AG04449 (cell line): ENCODE measurements at places on chromosomes 16 and 17.
A peak's percentile ranks its signal among the peaks of the same experiment; 100 is the strongest.

- DNase-seq = no peak
Measured at GRCh38 chr16:84716740-84717139, 16.9 kb downstream of the USP10 start.

DNA sequence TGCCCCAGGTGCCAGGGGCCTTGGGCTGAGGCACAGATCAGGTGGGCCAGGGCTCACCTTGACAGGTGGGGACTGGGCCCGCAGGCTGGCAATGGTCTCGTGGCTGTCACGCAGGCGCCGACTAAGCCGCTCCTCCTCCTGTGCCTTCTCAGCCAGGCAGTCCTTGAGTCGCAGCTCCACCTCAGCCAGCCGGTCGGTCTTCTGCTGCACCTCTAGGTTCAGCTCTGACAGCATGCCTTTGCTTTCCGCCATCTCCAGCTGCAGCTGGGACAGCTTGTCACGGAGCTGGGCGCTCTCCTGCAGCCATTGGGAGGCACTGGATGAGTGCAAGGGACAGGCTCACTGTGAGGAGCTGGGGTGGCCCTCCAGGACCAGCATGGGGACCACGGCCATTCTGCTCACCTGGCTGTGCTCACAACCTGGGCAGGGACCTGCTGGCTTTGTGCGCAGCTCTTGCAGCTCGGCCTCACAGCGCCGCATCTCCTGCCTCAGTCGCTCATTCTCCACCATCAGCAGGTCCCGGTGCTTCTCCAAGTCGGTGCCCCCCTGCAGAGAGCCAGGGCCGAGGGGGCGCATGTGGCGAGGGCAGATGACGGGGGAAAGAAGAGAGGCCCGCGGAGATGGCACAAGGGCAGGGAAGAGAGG is 31.0 kb downstream of the KIFC3 start:
- DNase-seq = no peak

DNA sequence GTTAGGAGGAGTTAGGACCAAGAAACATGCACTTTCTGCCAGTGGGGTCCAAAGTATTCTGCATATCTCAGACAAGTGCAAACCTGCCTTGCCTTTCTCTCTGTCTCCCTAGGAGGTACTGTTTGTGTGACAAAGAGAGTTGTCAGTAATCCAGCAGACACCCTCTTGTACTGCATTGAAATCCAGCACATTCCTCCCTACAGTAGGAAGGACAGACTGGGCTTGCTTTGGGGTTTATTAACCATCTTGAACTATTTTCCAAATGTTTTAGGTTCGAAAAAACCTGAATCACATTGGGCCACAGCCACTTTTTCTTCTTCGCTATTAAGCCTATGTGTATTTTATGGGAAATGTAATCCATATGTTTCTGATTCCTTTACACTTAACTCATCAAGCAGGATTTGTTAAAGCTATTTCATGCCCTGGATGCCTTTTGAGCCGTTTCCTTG is 204.2 kb upstream of the KCNJ16 start:
- peak; percentile 70 for DNase-seq

GRCh38 chr17:59807892-59808509 is 84.7 kb downstream of the TUBD1 start:
- DNase-seq = no peak

- DNase-seq = no peak
Measured at GRCh38 chr17:30580916-30581315, 103.7 kb downstream of the GOSR1 start.

- peak; percentile 64 for DNase-seq
Measured at GRCh38 chr17:76515274-76515949, 14.2 kb upstream of the RHBDF2 start.

- DNase-seq = no peak
Measured at GRCh38 chr17:60311936-60312335, 80.0 kb downstream of the USP32 start.

DNA sequence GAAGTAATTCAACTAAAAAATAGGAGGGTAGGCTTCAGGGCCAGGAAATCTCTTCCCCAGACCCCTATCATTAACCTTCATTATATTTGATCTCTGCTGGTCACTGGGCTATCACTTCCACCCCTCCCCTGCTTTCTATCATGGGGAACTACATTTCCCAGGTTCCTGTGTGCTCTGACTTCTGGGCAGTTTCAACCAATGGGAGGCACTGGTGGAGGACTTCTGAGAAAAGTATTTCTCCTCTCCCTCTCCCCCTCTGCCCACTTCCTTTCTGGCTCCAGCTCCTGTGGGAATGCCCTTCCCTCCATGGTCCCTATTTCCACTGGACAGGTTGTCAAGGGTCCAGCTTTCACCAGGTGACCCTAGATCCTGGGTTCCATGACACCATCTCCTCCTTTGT is 364.4 kb downstream of the C16orf95 start:
- DNase-seq = no peak

DNA sequence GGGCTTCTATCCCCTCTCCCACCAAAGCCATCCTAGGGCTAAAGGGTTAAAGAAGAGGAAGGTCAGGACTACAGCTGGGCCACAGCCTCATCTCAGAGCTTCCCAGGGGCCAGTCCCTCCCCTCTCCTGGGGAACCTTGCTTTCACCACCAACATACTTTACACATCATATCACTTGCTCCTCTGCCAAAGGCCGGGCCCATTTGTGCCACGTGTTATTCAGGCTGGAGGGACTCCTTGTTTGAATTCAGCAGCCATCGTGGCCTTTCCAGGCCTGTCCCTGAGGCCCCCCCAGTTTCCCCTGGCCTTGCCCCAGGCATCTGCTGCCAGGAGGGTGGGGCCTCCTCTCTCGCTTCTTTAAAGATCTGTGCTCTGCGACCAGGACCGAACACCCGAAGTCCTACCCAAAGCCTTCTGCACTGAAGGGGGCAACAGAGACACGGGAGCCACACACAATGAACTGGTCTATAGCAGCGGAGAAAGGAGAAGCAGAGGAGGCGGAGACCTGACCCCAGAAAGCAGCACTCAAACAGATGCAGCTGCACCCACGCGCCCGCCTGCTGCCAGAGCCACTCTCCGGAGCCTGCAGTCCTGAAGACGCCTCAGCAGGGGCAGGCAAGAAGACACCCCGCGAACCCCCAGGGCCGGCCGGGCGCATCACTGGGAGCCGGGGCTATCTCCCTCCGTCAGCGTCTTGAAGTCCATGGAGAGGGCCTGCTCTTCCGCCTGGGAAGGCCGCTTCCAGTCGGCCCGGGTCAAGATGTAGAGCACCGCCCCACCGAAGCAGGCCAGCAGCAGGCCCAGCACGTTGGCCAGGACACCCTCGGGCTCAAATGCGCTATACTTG is 12.1 kb downstream of the CYB561 start:
- DNase-seq = peak; percentile 85

- DNase-seq = no peak
Measured at GRCh38 chr16:12920739-12921138, 19.3 kb downstream of the SHISA9 start.

DNA sequence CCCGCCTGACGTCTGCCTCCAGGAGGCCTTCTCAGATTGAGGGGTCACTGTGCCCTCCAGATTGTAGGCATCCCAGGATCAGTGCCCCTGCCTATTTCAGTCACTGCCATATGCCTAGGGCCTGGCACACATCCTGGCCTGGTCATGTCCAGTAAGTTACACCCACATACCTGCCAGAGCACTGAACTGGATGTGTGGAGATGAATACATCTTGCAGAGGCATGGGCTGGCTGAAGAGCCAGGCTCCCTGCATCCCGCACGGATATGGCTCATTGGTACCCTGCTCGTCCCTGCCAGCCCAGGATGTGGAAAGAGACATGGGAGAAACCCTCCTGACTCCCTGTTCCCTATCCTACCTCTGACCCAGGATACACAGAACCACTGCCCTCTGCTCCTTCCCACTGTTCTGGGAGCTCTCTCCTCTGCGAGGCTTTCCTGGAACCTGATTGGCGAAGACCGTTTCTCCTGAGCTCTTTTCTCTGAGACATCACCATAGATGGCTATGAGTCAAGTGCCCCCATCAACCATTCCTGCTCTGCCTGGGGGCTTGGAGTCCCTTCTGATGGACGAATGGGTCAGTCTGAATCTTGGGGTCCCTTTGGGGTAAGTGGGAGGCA is 40.0 kb upstream of the TAC4 start:
- DNase-seq = no peak

DNA sequence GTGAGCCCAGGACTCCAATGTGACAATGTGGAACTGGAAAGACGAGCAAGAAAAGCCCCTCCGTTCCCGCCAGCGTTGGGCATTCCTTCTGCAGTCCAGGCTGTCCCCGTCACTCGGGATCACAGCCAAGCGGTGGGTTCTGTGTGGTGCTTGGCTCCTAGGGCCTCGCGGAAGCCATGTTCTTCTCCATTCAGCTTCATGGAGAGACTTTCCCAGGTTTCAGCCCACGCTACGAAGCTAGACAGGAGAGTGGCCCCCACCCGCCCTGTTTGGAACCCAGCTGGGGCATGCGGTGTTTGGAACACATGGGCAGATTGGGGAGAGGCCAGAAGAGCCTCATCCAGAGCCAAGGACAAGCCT is 5.8 kb downstream of the LMF1 start:
- DNase-seq = no peak

DNA sequence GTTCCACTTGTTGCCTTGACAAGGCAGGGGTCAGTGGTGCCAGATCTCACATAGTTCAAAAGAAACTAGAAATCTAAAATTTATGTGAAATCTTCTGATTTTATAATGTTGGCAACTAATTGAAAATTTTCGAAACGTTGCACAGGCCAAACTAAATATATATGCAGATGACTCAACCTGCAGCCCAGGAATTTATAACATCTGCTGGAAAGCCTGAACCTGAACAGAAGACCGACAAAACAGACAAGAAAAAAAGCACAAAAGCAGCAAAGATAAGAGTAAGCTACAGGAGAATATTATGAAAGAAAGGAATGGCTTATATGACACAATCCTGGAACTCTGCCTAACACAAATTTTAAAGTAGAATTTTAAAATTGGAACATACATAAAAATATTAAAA is 207.6 kb downstream of the CEP112 start:
- no peak for DNase-seq

GRCh38 chr16:65120461-65120830 is 1.4 kb downstream of the CDH11 start:
- no peak for DNase-seq

GRCh38 chr16:78619811-78620210 is 520.4 kb downstream of the WWOX start:
- DNase-seq = no peak

- DNase-seq = no peak
Measured at GRCh38 chr16:20073203-20074098, at the start of gene GPR139. Gene GPR139, minus strand, starts transcription at chr16:20073890. Its CDS starts 274 bp downstream, at chr16:20073616.

GRCh38 chr17:19486351-19487023 is 47.2 kb upstream of the SLC47A1 start:
- no peak for DNase-seq

DNA sequence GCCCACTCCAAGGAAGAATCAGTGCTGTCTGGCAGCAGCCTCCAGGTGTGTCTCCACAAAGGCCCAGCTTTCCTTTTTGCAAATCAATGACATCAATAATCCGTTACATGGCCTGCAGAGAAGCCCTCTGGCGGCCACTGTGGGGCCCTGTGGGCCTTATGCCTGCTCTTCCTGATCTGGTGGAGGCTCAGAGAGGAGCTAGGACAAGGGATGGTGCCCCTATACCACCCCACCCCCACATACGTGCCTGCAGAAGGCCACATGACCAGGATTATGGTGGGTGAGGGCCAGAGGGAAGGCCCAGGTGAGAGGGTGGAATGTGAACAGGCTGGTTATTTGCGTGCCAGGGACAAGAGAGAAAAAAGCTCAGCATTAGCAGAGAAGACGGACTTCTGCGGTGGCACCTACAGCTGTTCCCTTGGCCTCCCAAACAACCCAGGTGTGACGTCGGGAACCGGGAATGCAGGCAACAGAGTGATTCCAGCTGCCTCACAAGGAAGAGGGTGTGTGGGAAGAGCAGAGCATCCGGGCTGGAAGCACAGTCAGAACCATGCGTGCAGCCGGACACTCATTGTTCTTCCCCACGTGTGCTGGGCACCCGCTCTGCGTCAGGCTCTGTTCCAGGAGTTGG is 22.5 kb downstream of the EIF4A3 start:
- DNase-seq = no peak

- DNase-seq = peak; percentile 49
Measured at GRCh38 chr17:27315322-27315721, 21.4 kb downstream of the WSB1 start.

DNA sequence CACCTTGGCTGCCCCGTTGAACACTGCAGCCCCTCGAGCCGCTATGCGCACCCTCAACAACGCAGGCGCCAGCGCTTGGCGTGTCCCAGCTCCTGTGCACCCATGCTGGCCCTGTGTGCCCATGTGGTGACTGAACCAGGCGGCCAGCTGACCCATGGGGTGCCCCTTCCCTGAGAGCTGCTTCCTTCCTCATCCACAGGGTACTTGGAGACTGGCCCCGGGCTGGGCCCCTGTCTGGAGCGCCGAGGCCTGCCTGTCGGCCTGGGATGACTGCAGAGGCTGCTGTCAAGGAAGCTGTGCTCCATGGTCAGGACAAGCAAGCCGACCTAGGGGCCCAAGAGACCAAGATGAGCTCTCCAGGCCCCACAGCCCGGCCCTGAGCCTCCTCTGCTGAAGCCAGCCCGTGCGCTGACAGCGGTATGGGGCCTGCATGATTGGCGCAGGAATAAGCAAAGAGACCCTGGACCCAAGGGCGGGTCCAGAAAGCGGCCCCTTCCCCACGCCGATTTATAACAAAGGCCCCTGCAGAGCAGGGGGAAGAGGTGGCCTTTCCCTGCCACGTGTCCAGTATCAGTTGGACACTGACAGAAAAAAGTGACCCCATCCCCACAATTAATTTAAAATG is 21.6 kb upstream of the BAHCC1 start:
- no peak for DNase-seq

- DNase-seq = no peak
Measured at GRCh38 chr17:14715561-14715960, 414.7 kb downstream of the HS3ST3B1 start.

- no peak for DNase-seq
Measured at GRCh38 chr17:78144736-78145641, 1.2 kb upstream of the C17orf99 start.

GRCh38 chr17:73465953-73466230 is 154.1 kb upstream of the CDC42EP4 start:
- DNase-seq = no peak

- DNase-seq = no peak
Measured at GRCh38 chr16:79601931-79602627, 1.5 kb upstream of the MAF start.

DNA sequence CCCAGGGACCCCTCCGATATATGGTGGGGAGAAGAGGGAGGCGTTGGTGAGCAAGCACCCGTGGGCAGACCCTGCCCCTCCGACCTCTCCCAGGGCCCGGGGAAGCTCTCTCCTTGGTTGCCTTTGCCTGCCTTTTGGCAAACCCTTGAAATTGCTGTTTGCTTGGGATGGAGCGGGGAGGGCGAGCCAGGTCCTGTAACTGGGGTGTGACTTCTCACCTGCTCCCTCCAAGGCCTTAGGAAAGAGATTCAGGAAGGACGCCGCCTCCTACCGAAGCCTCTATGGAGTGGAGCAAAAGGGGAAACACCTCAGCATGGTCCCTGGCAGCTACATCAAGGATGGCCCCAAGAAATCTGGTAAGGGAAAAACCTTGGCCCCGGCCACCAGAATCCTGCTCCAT is 4.6 kb downstream of the C16orf78 start:
- no peak for DNase-seq
